Activated naive CD4-positive, alpha-beta T cell treated with anti-CD3 and anti-CD28 coated beads, Interleukin-2, amount 50 U/mL, for 72 hours (primary cell): ENCODE measurements at places on chromosomes 6 and 20. TPM values are rescaled to one million over a fixed set of nuclear protein-coding genes. Genes with fewer than 3 reads are reported as not detected.

DNA sequence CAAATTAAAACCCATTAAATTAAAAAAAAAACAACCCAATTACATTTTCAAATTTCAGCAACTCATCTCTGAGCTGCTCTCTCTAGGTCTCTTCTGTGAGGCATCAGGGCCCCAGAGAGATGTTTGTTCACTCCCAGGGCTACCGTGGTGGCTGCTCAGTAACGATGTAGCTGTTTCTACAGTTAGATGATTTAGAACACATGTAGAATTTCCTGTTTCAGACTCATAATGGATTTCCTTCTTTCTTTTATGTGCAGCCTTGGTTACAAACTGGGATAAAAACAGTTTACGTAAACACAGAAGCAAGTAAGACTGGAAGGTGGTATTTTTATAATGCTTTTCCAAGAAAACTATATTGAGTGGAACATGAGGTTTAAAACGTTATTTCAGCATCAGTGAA lies 116.1 kb upstream of the CCN2 start:
- no peak for DNase-seq

GRCh38 chr6:3660473-3660872 lies 91.0 kb downstream of the PXDC1 start:
- no peak for DNase-seq

DNA sequence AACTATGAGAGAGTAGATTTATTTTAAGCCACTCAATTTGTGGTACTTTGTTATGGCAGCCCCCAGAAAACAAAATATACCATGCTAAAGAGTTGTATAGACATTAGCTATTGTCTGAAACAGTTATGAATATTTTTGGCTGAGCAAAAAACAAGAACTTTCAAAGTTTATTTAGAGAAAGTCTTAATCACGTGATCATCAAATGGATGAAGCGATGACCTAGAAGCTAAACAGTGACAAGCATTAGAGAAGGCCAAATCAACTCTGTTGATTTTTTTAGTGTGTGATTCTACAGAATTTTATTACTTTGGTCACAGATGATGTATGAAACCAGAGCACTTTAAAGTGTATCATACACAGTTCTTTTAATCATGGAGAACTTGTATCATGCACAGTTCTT lies 1247.9 kb upstream of the MAP3K7 start:
- no peak for DNase-seq

- DNase-seq: no peak
These were observed 25.4 kb downstream of the TTLL2 start for GRCh38 chr6:167350275-167350696.

DNA sequence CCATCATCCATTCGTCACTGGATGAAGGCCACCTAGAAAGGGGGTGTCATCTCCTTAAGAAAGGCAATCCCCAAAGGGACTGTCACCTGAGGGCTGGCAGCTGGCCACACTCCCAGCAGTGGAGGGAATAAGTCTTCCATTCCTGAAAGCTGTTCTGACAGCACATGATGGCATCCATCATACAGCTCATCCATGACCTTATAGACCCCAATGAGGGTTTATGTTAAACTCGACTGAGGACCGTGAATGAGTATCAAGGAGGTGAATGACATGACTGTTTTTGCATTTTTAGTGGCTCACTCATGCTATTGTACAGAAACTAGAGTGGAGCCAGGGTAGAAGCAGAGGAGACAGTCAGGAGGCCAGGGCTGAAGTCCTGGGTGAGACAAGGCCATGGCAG lies 203.1 kb upstream of the CNR1 start:
- DNase-seq: no peak

DNA sequence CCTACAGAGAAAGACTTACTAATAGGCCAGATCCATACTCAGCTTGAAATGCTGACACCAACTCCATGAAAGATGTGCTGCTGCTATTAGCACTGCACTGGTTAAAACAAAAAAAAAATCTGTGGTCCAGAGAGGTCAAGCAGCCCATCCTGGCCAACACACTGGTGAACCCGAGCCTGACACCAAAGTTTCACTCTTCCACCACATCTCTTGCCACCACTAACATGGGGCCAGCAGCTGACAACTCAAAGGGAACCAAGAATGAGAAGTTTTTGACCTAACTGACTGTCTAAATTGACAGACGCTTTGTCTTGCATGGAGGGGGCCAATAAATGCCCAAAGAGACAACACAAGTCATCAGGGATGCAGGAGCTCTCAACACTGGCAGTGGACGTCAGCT lies 5.4 kb downstream of the CLIC5 start:
- DNase-seq: no peak

GRCh38 chr20:21141825-21142224 lies 15.9 kb downstream of the KIZ start:
- DNase-seq: no peak

DNA sequence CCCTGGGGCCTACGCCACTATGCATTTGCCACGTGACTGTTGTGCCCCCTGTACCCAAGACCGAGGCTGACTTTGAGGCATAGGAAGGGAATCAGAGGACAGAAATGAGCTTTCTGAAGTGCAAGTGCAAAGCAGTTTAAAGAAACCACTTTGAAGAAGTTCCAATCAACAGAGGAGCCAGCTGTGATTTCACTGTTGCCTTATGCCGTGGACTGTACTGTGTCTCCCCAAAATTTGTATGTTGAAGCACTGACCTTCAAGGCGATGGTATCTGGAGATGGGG lies 111.1 kb downstream of the JPH2 start:
- DNase-seq: no peak

DNA sequence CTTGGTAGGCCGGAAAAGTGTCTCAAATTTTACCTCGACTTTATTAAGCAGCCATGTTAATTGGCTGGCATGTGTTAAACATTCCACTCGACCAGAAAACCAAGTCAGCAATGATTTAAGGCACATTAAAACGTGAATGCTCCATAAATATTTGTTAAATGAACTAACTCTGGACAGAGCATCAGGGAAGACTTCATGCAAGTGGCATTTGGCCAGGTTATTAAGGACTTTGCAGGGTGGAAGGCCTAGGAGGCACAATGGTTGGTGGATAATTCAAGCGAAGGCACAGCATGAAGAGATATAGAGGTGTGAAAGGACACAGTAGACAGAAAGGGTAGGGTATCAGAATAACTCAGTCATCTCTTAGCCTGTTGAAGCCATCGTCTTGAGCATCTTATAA lies 23.0 kb downstream of the ELOVL5 start:
- no peak for DNase-seq

GRCh38 chr6:82331031-82331773 lies 32.4 kb upstream of the TPBG start:
- DNase-seq: no peak

The HTR1E gene
- total RNA-seq: not detected

The RIPK1 gene
- 12.1 TPM for total RNA-seq

The COL12A1 gene
- 0.06 TPM for total RNA-seq

The FITM2 gene
- 2.3 TPM for total RNA-seq

The CD109 gene
- total RNA-seq: 30.3 TPM

The LST1 gene
- 21.6 TPM for total RNA-seq

The PAK5 gene
- total RNA-seq: not detected

The STMND1 gene
- not detected for total RNA-seq
